NCI-H226 (cell line): ENCODE measurements at places on chromosomes 2 and 18.

GRCh38 chr18:74351354-74351753 is 35.7 kb downstream of the C18orf63 start:
- DNase-seq: no peak

- peak; percentile 68 for DNase-seq
Measured at GRCh38 chr2:9538000-9538507, 17.6 kb downstream of the ADAM17 start.

GRCh38 chr2:64104933-64105332 is 39.3 kb downstream of the PELI1 start:
- peak; percentile 22 for DNase-seq

DNA sequence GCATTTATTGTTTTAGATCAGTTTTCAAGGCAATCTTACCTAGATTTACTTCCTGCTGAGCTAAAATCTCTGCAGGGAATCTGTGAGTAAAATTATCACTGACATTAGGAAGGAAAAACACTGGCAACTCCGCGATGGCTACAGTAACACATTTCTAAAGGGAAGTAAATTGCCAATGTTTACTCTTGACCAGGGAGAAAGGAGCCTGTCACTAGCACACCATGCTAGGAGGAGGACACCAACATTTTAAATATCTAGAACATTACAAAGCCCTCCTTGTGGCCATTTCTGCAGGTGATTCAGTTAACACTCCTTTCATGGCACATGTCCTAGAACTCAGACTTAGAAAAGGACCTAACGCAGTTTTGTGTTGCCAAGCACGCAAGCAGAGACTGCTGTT is 58.4 kb downstream of the TCF4 start:
- no peak for DNase-seq

- DNase-seq: no peak
Measured at GRCh38 chr2:178128836-178129630, 16.8 kb downstream of the RBM45 start.

- no peak for DNase-seq
Measured at GRCh38 chr2:169193618-169194017, 124.3 kb downstream of the DHRS9 start.

DNA sequence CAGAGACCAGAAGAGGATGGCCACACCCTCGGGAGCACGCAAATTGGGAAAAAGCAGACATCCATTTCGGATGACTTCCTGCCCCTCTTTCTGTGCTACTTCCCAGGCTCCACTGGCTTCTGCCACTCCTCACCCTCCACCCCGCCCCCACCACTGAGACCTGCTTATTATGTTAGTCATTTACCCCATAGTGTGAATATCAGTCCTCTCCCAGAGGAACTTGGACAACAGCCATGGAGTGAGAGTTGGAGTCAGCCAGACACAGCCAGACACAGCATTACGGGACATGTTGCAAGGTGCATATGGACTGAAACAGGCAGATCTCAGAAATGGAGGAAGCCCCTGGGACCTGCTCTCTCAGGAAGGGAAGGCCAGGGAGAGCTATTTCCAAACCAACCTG is 51.8 kb downstream of the CTIF start:
- peak; percentile 92 for DNase-seq

GRCh38 chr2:61770298-61770697 is 83.6 kb downstream of the FAM161A start:
- DNase-seq: no peak

DNA sequence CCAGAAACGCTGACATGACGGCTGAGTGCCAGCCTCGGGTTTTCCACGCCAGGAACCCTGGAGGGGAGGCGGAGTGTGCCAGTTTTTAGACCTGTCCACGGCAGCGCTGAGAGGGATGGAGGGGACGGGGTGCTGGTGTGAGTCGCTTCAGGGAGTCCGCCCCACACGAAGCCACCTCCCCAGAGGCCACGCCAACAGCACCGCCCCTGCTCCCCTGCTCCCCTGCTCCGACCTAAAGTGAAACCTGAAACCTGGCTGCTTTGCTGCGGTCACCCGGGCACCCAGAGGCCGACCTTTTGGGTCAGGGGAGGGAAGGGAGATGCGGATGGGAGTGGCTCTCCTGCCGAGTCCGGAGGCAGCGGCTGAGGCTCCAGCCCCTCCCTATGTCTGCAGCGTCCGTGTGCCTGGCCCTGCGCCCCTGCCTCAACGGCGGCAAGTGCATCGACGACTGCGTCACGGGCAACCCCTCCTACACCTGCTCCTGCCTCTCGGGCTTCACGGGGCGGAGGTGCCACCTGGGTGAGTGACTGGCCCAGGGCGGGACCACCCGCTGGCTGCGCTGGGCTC is 38.1 kb downstream of the SNED1 start:
- DNase-seq: peak; percentile 41

- no peak for DNase-seq
Measured at GRCh38 chr2:47226923-47227220, 71.8 kb upstream of the STPG4 start.

DNA sequence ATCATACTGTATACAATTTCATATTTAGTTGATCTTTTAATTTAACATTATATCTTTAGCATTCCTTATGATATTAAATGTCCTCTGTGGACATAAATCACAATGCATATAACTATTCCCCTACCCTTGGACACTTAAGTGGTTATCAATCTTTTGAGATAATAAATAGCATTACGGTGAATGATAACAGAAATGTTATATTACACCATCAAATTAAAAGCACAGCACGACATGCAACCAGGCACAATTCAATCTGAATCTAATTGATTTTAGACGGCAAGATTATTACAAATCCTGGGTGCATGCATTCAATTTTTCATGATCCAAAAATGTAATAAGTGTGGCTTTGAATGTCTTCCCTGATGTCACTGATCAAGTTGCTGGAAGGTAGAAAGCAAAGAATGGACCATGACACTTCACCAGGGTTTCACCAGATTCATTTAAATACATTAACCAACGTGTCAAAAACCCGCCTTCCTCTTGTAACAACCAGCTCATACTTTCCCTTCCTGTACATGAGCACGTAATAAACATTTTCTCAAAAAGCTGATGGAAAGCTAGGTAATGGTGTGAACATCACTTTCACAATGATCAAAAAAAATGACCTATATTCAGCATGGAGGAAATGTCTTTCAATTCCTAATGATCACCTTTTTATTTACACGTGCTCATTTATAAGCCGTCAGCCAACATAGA is 513.7 kb upstream of the ID2 start:
- DNase-seq: no peak

- no peak for DNase-seq
Measured at GRCh38 chr2:192298664-192299063, 103.9 kb upstream of the TMEFF2 start.

- no peak for DNase-seq
Measured at GRCh38 chr18:73101977-73102376, 234.2 kb upstream of the NETO1 start.
